Activated naive CD8-positive, alpha-beta T cell treated with anti-CD3 and anti-CD28 coated beads for 36 hours (primary cell): ENCODE measurements at places on chromosomes 16 and 17.
A peak's percentile ranks its signal among the peaks of the same experiment; 100 is the strongest.

DNA sequence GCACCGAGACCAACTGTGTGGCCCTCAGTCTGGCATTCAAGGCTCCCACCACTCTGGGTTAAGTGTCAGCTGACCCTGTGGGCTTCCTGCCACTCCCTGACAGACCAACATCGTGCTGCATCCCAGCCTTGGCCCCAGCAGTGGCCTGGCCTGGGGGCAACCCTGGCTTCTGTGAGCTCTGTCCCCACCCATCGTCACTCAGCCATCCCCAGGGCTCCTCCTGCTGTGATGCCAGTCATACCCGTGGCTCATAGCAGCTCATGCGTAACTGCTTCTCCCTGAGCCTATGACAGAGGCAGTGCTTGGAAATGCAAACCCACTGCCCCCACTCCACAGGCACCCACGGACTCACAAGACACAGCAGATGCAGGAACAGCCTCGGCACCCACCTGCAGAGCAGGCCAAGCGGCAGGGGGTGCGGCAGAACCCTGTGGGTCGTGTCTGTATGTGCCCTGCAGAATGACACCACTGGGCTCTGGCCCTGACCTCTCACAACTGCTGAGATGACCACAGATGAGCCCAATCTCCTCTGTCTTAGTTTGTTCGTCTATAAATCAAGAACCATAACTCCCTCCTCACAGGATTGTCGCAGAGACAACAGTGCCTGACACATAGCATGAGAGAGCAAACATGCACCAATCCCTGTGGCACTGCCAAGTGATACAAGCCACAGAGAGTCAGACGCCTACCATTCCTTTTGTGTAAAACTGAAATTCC lies 26.6 kb downstream of the PIEZO1 start:
- DNase-seq, result no peak
- no peaks in the 10 kb centered on the region for H3K27me3 ChIP-seq
- H3K27ac ChIP-seq, result no peak overlapping the region
- H3K4me1 ChIP-seq, result no peaks in the 10 kb centered on the region

- no peak for DNase-seq
- H3K4me1 ChIP-seq, result peaks cover 7% of the 10 kb centered on the region
- no peaks in the 10 kb centered on the region for H3K36me3 ChIP-seq
- peaks cover 57% of the 10 kb centered on the region for H3K27me3 ChIP-seq
- H3K4me3 ChIP-seq, result peak overlapping the region; percentile 62
- no peak overlapping the region for H3K27ac ChIP-seq
Measured at GRCh38 chr17:38427160-38427949, 909 bp upstream of the ARHGAP23 start.

DNA sequence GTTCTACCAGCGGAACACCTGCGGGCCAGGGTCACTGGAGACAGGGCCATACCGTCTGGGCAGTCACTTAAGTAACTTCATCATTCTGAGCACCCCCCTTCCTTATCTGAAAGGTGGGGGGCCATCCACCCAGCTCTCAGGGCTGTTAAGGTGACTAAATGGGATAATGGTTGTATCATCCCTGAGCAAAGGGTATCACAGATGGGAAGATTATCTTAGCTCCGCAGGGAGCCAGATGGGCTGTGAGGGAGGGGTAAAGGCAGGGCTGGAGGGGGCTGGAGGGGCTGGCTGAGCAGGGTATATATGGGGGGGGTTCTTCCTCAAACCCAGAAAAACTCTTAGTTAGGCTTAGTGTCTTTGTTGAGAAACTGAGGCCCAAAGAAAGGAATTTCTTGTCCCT lies 2.9 kb upstream of the CACNA1G start:
- peaks cover 7% of the 10 kb centered on the region for H3K36me3 ChIP-seq
- H3K27me3 ChIP-seq, result peaks cover 43% of the 10 kb centered on the region
- no peak for DNase-seq
- peaks cover 14% of the 10 kb centered on the region for H3K4me1 ChIP-seq

- no peak overlapping the region for H3K27ac ChIP-seq
- peaks cover 12% of the 10 kb centered on the region for H3K4me1 ChIP-seq
- no peaks in the 10 kb centered on the region for H3K36me3 ChIP-seq
- H3K4me3 ChIP-seq, result no peak overlapping the region
Measured at GRCh38 chr16:85491798-85492294, 121.3 kb upstream of the GSE1 start.

- H3K4me3 ChIP-seq, result no peak within 1 kb of the TSS
- peaks cover 41% of the 10 kb centered on the region for H3K27me3 ChIP-seq
- no peaks in the 10 kb centered on the region for H3K36me3 ChIP-seq
- H3K27ac ChIP-seq, result no peak within 1 kb of the TSS
- DNase-seq, result no peak
- H3K4me1 ChIP-seq, result peaks cover 2% of the 10 kb centered on the region
Measured at GRCh38 chr16:66366433-66367299, at the start of gene CDH5. Gene CDH5, plus strand, starts transcription at chr16:66366691. Its CDS starts 12,647 bp downstream, at chr16:66379338.

DNA sequence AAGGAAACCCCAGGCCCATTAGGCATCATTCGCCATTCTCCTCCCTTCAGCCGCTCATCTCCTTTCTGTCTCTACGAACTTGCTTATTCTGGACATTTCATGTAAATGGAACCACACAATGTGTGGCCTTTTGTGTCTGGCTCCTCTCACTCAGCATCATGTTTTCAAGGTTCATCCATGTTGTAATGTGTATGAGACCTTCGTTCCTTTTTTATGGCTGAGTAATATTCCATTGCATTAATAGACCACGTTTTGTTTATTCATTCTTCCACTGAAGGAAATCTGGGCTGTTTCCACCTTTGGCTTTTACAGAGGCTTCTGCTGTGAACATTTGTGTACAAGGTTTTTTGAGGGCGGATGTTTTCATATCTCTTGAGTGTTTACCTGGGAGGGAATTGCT lies 3.2 kb downstream of the CRISPLD2 start:
- H3K27ac ChIP-seq, result no peak overlapping the region
- peaks cover 9% of the 10 kb centered on the region for H3K4me1 ChIP-seq
- H3K4me3 ChIP-seq, result no peak overlapping the region
- no peak for DNase-seq
- no peaks in the 10 kb centered on the region for H3K36me3 ChIP-seq
- peaks cover 55% of the 10 kb centered on the region for H3K27me3 ChIP-seq

DNA sequence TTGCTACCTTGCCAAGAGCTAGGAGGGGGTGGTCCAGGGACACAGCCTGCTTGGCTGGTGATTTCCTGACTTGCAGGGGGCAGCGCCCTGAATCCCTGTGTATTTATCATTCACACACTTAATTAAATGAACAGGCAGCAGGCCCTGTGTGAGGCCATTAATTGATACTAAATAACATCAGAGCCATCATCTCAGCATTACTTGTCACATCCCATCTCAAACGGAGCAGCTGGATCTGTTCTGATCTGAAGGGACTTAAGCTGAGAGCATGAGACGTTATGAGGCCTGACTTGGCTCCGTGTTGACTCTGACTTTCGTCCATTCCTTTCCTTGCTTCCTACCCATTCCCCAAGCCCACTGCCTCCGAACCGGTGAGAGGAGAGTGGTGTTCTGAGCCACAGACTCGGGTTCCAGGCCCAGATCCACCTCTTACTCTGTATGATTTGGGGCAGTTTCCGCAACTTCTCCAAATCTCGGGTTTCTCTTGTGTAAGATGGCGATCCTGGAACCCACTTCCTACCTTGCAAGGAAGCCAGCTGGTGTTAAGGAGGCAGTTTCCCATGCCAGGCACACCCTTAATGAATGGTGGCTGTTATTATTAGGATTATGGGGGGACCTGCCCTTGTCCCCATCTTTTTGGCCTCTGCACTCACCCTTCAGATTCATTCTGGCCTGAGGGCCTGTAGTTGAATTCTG lies 33.8 kb downstream of the CACNA1G start:
- H3K27me3 ChIP-seq, result no peaks in the 10 kb centered on the region
- H3K4me1 ChIP-seq, result no peaks in the 10 kb centered on the region
- H3K36me3 ChIP-seq, result no peaks in the 10 kb centered on the region
- H3K4me3 ChIP-seq, result no peak overlapping the region
- no peak for DNase-seq

- peaks cover 35% of the 10 kb centered on the region for H3K4me1 ChIP-seq
- H3K27me3 ChIP-seq, result no peaks in the 10 kb centered on the region
- H3K4me3 ChIP-seq, result no peak overlapping the region
- H3K36me3 ChIP-seq, result no peaks in the 10 kb centered on the region
Measured at GRCh38 chr16:85607321-85607765, 5.8 kb upstream of the GSE1 start.

- H3K4me1 ChIP-seq, result peaks cover 4% of the 10 kb centered on the region
- no peaks in the 10 kb centered on the region for H3K27me3 ChIP-seq
- DNase-seq, result no peak
- H3K4me3 ChIP-seq, result no peak overlapping the region
- no peaks in the 10 kb centered on the region for H3K36me3 ChIP-seq
- no peak overlapping the region for H3K27ac ChIP-seq
Measured at GRCh38 chr16:73163238-73163815, 115.4 kb upstream of the ZFHX3 start.

DNA sequence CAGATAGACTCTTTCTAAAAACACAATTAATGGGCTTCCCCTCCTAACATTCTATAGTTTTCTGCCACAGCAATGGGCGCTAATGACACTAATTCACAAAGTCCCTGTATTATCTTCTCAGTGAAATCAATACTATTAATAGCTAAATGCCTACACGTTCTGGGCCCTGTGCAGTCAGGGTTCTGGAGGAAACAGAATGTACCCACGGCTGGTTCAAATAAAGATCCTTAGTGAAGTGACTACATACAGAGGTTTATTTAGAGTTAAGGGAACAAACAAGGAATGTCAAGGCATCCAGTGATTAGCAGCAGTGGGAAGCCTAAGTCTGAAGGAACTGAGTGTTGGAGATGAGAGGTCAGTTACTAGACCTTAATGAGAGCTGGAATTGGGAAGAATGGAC lies 43.5 kb upstream of the MTMR4 start:
- DNase-seq, result no peak
- H3K4me1 ChIP-seq, result peaks cover 4% of the 10 kb centered on the region
- H3K36me3 ChIP-seq, result no peaks in the 10 kb centered on the region
- H3K4me3 ChIP-seq, result no peak overlapping the region
- H3K27me3 ChIP-seq, result no peaks in the 10 kb centered on the region
- H3K27ac ChIP-seq, result no peak overlapping the region

GRCh38 chr17:63500543-63501390 lies 22.4 kb upstream of the KCNH6 start:
- no peak for DNase-seq
- H3K4me3 ChIP-seq, result no peak overlapping the region
- no peaks in the 10 kb centered on the region for H3K36me3 ChIP-seq
- H3K27me3 ChIP-seq, result peaks cover 15% of the 10 kb centered on the region
- H3K27ac ChIP-seq, result no peak overlapping the region

DNA sequence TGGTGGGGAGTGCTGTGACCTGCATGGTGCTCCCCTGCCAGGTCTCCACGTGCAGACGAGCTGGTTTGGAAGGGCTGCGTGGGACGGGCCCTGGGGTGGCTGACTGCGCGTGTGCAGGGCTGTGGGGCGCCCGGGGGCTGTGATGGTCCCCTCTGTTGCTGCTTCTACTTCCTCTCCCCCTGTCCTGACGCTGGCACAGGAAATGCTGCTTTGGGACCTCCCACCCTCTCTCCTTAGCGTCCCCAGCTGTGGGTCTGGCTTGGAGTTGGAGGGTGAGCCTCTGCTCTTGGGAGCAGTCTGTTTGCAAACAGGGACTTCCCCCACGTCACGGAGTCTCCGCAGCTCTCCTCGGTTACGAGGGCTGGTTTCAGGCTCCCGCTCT lies 35.2 kb downstream of the TSC2 start:
- H3K27me3 ChIP-seq, result no peaks in the 10 kb centered on the region
- peak overlapping the region; percentile 29 for H3K27ac ChIP-seq
- no peaks in the 10 kb centered on the region for H3K36me3 ChIP-seq
- peaks cover 2% of the 10 kb centered on the region for H3K4me1 ChIP-seq
- no peak overlapping the region for H3K4me3 ChIP-seq
- no peak for DNase-seq

DNA sequence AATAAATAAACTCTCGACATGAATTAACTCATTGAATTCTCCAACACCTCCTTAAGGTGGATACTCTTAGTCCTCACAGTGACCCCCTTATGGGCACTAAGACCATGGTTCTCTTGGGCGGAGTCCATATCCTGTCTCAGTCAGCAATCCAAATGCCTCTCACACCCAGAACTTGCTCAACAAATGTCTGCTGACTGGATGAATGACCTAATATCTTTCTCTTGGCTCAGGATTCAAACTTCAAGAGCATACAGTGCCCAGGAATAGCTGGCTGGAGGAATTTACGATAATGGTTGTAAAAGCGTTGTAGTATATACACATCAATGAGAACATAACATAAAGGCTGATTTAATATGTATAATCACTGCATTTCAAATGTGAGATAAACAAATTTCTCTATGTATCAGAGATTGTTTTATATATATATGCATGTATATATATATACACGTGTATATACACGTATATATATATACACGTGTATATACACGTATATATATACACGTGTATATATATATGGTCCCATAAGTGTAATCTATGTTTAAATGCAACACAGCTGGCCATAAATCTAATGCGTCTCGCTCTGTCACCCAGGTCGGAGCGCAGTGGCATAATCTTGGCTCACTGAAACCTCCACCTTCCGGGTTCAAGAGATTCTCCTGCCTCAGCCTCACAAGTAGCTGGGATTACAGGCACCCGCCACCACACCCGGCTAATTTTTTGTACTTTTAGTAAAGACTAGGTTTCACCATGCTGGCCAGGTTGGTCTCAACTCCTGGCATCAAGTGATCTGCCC lies 6.5 kb upstream of the UBB start:
- H3K36me3 ChIP-seq, result no peaks in the 10 kb centered on the region
- no peak overlapping the region for H3K27ac ChIP-seq
- no peak for DNase-seq
- H3K27me3 ChIP-seq, result no peaks in the 10 kb centered on the region

- peaks cover 6% of the 10 kb centered on the region for H3K36me3 ChIP-seq
- no peak for DNase-seq
- H3K4me3 ChIP-seq, result no peak overlapping the region
- no peaks in the 10 kb centered on the region for H3K27me3 ChIP-seq
Measured at GRCh38 chr17:9356488-9356911, 219.1 kb downstream of the STX8 start.

GRCh38 chr16:78310990-78311561 lies 211.6 kb downstream of the WWOX start:
- no peak overlapping the region for H3K27ac ChIP-seq
- H3K4me1 ChIP-seq, result peaks cover 13% of the 10 kb centered on the region
- no peak overlapping the region for H3K4me3 ChIP-seq
- no peaks in the 10 kb centered on the region for H3K27me3 ChIP-seq

- no peak overlapping the region for H3K4me3 ChIP-seq
- H3K27ac ChIP-seq, result no peak overlapping the region
- H3K36me3 ChIP-seq, result no peaks in the 10 kb centered on the region
- no peak for DNase-seq
- H3K27me3 ChIP-seq, result peaks cover 4% of the 10 kb centered on the region
Measured at GRCh38 chr17:57016764-57017116, 38.8 kb downstream of the SCPEP1 start.

- no peaks in the 10 kb centered on the region for H3K36me3 ChIP-seq
- DNase-seq, result no peak
- peaks cover 1% of the 10 kb centered on the region for H3K4me1 ChIP-seq
- H3K27ac ChIP-seq, result no peak overlapping the region
- H3K4me3 ChIP-seq, result no peak overlapping the region
- H3K27me3 ChIP-seq, result peaks cover 15% of the 10 kb centered on the region
Measured at GRCh38 chr16:31810863-31811262, 62.7 kb upstream of the ZNF267 start.

DNA sequence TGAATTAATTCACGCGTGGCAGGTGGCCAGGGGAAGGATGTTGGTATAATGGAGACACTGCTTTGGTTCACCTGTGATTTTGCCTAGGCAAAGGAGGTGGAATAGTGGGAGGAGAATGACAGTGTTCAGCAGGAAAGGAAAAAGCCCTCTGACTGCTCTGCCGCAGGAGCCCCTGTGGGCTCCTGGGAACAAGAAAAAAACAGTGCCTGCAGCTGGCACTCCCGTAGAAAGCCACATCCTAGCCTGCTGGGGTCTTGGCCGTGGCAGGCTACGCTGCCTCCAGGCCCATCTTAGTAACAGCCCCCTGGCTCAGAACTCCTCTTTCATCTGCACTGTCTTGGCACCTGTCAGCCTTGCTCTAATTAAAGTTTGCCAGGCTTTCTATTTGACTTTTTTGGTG lies 20.6 kb downstream of the ADORA2B start:
- H3K27ac ChIP-seq, result no peak overlapping the region
- no peak overlapping the region for H3K4me3 ChIP-seq
- no peaks in the 10 kb centered on the region for H3K27me3 ChIP-seq
- DNase-seq, result no peak
